H1 (cell line): ENCODE measurements at places on chromosomes 5 and 9. TPM values are rescaled to one million over a fixed set of nuclear protein-coding genes. Genes with fewer than 3 reads are reported as not detected.

DNA sequence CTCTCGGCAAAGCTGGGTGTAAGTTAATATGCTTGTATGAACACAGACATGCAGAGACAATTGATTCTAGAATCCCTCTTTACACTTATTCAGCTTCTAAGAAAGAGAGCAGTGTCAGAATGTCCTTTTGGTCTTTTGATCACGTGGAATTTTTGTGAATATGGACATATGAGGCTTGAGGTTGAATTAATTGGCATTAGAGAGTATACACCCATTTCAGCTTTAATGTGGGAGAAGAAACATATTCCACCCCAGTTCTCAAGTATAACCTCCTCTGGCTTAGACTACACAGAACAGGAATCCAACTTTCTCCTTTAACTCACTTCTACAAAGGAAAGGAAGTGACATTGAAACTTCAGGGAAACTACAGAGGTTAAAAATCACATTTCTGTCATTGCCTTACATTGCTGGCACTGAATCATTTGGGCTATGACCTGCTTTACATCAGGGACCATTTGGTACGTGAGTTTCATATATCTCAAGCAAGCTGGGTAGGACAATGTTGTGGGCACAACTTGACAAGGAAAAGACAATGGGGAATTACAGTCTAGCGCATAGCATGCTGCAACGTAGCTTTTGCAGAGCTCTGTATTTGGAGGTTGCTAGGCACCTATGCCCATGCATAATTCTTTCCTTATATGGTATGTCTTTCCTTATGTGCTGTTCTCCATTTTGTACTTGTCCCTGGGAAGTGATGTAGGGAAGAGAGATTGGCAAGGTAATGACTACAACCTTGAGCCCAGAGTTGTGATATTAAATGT lies 19.5 kb downstream of the DAB2 start:
- DNase-seq = no peak

DNA sequence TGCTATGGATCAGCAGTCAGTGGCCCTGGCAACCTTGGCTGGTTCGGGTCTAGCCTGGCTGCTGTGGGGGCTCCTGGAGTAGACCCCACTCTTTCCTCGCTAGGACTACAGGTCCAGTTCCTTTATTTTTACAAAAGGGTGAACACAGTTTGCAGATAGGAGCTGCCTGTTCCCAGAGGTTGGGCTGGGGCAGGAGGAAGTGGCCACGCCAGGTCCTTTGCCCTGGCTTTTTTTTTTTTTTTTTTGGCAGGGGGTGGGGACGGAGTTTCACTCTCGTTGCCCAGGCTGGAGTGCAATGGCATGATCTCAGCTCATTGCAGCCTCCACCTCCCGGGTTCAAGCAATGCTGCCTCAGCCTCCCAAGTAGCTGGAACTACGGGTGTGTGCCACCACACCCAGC lies 7.9 kb downstream of the SLC2A6 start:
- DNase-seq = no peak

NUTM2F gene
- 0.06 and 0.28 TPM in 2 replicates for polyA plus RNA-seq

DNA sequence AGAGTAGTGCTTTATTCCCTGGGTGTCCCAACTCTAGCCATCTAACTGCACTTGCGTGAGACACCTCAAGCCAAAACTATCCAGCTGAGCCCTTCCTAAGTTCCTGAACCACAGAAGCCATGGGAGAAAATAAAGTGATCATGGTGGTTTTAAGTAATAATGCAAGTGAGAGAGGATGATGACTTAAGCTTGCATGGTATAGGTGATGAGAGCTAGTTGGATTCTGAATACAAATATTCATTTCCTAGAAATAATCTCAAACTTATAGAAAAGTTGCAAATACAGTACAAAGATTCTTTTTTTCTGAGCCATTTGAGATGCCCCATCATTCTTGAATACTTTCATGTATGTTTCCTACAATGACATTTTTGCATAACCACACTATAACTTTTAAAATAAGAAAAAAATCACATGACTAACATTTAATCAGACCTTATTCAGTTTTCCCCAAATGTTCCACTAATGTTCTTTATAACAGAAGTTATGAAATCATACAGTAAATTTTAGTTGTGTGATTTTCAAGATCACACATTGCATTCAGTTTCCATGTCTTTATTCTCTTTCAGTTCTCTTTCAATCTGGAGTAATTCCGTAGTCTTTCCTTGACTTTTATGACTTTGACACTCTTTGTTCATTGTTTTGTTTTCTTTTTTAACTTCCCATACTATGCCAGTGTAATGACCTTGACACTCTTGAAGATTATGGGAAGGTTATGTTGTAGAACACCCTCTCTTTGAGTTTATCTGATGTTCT lies 5.5 kb upstream of the AK3 start:
- DNase-seq = no peak

- no peak for DNase-seq
Observed at GRCh38 chr9:136674786-136675349, 12.2 kb downstream of the EGFL7 start.

MED7 gene
- 3.3 and 6.9 TPM in 2 replicates for polyA plus RNA-seq

IL4 gene
- polyA plus RNA-seq = not detected in 2 replicates

PARP8 gene
- polyA plus RNA-seq = 9.5 and 16.6 TPM in 2 replicates

DNA sequence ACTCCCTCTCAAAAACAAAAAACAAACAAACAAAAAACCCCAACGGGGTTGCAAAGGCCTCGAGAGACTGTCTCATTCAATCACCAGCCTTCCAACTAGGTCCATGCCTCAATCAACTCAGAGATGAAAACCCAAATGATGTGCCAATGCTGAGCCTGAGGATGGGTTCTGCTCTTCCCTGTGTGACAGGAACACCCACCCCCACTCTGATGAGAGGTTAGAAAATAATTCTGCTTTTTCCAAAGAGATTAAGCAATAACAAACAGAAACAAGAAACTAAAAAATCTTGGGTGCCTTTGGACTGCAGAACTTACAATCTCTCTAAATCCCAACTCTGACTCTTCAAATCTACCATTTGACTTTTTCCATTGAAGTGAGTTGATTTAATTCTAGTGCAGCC lies 25.5 kb upstream of the FBP1 start:
- no peak for DNase-seq

SLC36A3 gene
- not detected in 2 replicates for polyA plus RNA-seq

DNA sequence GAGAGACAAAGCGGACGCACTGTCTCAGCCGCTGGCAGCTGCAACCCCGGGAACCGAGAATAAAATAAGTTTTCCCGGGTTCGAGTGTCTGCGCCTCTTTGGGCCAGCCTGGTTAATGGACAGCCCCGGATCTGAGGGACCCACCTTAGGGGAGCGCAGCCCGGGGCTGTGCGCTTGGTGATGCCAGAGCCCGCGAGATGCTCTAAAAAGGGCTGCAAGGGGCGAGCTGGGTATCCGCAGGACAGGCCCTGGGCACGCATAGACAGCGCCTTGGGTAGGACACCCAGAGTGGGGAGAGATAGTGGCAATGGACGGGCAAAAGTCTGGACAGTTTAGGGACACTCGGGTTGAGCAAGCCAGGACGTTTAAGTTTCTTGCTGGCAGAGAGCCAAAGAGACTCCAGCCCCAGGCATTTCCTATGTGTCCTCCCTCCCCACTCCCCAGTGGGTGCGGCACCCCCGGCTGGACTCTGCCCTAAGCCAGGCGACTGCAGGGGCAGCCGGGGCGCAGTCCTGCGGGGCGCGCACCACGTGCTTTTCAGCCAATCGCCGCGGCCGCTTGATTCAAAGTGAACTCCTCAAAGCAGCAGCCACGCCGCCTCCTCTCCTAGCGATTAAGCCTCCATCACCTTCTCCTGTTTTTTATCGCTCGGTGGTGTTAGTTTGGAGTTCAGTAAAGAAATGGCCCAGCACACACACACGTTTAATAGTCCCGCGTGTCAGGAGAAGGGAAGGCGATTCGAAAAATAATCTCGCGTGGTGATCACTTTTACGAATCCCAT lies 616 bp upstream of the ENC1 start:
- no peak for DNase-seq
